Cerebellar nuclear complex (tissue), 1 donor: ENCODE measurements at places on chromosomes 13 and 19.

DNA sequence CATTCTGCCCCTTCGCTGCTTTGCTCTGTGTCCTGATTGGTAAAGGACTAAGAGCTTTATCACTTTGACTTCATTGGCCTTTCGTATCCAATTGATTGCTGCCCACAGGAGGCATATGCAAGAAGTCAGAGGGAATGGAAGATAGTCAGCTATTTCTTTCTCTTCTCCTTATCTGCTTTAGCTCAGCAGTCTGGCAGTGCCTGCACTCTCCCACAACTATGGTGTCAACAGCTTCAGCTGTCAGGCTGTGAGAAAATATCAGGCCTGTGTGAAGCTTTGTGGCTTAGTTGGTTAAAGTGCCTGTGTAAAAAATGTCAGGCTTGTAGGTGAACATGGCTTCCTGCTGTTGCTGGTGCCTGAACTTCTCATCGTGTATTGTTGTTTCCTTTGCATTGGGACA lies 243.0 kb downstream of the PCDH17 start:
- no peak for DNase-seq

- DNase-seq, result no peak
These were observed 90.3 kb downstream of the RNF17 start for GRCh38 chr13:24854311-24854710.

DNA sequence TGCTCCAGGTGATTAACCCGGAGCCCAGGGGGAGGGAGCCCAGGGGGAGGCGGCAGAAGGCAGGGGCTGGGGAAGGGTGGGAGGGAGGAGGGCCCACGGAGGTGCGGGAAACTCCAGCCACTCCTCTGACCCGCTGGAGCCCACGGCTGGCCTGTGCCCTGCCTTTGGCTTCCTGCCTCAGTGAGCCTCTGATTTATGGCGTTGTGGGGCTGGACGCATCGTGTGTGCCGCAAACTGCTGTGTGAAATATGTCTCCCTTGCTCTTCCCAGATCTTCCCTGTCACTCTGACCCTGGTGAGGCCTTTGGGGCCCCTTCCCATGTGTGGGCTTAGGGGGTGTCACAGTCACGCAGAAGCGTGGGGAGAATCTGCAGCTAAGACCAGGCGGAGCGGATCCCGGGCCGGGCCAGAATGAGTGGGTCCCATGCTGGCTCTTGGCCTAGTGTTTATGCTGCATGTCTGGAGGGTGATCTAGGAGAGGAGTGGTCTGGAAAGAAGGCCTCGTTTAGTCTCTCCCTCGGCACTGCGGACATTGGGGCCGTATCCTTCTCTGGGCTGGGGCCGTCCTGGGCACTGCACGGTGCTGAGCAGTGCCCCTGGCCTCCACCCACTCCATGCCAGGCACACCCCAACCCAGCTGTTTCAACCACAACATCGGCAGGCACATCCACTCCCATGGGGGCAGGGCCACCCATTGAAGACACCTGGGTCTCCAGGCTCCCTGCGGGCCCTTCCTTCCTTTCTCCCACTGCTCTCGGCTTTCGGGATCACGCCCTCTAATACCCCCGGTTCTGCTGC lies 123.0 kb downstream of the KDM4B start:
- no peak for DNase-seq

GRCh38 chr19:24060687-24061356 lies 26.2 kb upstream of the ZNF254 start:
- DNase-seq, result no peak

DNA sequence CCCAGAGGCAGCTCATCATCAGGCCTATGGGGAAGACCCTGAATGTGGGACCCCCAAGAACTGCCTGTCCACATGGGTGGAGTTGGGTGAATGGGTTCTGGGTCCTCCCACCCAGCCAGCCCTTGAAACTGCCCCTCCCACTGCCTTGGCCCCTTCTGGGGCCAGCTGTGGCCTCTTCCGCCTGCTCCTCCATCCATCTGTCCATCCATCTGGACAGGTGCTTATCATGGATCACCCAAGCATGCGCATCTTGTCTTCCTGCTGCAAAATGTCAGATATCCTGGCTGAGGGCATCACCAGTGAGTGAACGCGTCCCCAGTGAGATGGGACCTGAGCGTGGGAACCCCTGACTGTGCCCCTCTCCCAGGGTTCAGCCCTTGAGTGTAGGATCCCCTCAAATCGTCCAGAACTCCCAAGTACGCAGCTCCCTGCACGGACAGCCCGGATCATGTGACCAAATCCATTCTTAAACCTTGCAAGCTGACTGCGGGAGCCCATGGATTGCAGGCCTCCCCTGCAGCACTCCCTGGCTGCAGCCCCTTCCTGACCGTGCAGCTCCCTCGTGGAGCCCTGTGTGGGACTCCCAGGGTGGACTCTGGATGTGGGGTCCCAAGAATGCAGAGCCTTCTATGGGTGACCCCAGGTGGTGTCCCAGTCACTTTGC lies 2.0 kb downstream of the STXBP2 start:
- no peak for DNase-seq

- DNase-seq, result no peak
These were observed 12.1 kb upstream of the ANGPTL8 start for GRCh38 chr19:11227195-11227886.

GRCh38 chr13:31923134-31923763 lies 108.3 kb upstream of the FRY start:
- no peak for DNase-seq

DNA sequence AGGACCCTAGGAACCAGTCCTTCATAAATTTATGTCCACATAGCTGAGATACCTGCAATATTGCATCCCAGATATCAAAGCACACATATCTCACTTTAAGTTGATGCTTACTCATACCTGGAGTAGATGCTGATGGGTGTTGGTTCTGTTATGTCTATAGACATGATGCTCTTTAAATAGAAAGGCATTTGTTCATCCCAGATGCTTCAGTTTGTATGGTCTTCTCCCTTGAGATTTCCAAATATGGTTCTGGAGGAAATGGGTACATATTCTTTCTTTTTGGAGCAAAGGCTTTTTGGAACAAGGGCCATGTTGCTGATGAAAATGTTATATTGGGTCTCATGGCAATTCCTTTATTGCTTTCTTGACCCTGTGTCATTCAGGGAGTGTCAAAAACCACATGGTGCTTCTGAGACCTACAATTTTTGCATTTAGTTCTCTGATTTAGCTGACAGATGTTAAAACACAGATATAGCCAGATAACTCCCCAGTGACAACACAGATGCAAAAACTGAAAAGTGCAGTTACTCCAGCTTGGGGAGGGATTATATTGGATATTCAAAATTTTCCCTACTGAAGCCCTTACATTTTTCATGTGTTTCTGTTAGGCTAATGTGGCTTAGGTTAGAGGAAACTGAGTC lies 211.4 kb downstream of the KCNRG start:
- no peak for DNase-seq

- DNase-seq, result no peak
These were observed 49.3 kb upstream of the GPR183 start for GRCh38 chr13:99356262-99357091.

GRCh38 chr19:13817018-13817614 lies 21.9 kb downstream of the ZSWIM4 start:
- DNase-seq, result no peak

- DNase-seq, result peak; percentile 43
These were observed 212.5 kb downstream of the PCCA start for GRCh38 chr13:100301418-100301817.

GRCh38 chr13:96238861-96239260 lies 149.0 kb downstream of the HS6ST3 start:
- DNase-seq, result no peak

GRCh38 chr13:67519356-67519755 lies 289.2 kb upstream of the PCDH9 start:
- no peak for DNase-seq

- no peak for DNase-seq
These were observed 13.6 kb downstream of the CFD start for GRCh38 chr19:873084-873483.

- no peak for DNase-seq
These were observed 82.2 kb upstream of the USP29 start for GRCh38 chr19:57037556-57037955.
